ENCODE measurements at places on chromosomes 16 and 17.

- no peak for DNase-seq
Measured at GRCh38 chr16:87141402-87141801, 175.8 kb downstream of the C16orf95 start.

DNA sequence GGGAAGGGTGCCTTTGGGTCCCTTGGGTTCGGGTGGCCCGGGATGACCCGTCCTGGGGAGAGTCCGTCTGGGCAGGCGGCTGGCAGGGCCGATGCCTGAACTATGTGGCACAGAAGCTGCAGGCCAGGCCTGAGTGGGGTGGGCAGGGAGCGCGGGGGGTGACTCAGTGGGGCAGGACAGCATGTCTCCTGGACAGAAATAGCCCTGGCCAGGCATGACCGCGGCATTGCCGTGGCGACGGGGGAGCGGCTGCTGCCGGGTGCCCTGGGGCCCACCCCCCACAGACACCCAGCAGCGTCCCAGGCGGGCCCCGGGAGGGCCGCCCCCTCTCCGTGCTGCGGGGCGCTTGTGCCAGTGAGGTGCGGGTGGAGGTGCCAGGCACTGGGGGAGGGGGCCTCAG lies 1.8 kb upstream of the C1QTNF8 start:
- peak; percentile 35 for DNase-seq

DNA sequence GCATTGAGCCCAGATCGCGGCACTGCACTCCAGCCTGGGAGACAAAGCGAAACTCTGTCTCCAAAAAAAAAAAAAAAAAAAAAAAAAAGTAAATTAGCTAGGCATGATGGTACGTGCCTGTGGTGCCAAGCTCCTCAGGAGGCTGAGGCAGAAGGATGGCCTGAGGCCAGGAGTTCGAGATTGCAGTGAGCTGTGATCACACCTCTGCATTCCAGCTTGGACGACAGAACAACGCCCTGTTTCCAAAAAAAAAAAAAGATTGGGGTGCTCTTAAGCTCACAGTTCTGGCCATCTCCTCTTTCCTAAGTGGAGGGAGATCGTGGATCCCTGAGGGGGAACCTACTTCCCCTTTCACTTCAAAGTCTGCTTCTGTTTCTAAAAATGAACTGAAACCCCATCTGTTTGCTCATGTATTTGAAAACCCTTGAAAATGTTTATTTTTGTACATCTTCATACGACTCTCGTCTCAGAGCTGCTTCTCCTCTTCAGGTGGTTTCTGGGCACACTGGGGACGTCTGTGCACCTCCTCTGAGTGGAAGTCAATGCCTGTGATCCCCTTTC lies 138.8 kb downstream of the PRKCA start:
- no peak for DNase-seq

GRCh38 chr16:6977291-6977690 lies 355.4 kb upstream of the RBFOX1 start:
- no peak for DNase-seq

DNA sequence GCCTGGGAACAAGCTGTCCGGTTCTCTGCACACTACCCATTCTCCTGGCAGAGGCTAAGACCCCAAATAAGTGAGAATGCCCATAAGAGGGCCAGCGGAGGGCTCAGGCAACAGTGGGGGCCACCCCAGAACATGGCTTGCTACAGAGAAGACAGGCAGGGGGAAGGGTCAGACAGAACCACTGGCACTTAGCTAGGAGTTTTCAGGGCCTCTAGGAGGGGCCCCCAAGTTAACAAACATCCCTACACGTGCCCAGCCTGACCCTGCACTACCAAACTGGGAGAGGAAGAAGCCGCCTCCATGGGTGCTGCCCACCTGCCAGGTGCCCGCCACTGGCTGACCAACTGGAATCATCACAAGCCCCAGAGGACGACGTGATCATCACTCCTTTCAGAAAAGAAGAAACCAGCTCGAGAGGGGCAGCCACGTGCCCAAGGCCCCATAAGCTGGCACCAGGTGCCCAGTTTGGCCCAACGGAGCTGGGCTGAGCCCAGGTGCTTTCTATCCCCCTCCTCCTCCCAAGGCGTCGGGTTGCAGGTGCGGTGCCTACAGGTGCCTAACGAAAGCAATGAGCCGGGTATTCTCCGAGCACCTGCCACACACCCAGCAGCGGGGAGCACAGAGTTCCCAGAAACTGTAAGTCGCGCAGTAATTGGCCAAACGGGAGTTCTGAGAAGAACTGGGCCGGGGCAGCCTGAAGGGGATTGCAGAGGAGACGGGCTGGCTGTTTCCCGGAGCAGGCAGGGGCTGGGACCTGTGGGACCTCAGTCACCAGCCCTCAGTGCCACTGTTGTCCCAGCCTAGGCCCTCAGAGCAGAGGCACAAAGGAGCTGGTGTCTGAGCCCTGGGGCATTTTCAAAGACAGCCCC lies 13.2 kb downstream of the RPH3AL start:
- no peak for DNase-seq

DNA sequence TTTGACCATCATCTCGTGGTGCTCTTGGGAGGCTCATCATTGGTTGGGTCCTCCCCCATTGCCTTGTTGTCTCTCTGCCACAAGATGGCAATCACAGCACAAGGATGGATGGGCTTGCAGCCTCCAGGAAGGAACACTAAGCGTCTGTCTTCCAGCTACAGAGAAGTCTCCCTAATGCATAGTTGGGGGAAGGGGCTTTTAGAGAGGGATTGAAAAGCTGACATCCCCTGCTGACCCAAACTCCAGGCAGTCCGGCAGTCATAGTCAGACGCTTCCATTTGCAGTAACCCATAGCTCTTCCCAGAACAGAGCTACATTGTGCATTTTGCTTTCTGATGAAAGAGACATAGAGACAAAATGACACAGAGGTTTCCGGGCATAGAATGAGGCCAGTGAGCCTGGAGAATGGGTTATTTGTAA lies 111.4 kb downstream of the UTP18 start:
- peak; percentile 65 for DNase-seq

DNA sequence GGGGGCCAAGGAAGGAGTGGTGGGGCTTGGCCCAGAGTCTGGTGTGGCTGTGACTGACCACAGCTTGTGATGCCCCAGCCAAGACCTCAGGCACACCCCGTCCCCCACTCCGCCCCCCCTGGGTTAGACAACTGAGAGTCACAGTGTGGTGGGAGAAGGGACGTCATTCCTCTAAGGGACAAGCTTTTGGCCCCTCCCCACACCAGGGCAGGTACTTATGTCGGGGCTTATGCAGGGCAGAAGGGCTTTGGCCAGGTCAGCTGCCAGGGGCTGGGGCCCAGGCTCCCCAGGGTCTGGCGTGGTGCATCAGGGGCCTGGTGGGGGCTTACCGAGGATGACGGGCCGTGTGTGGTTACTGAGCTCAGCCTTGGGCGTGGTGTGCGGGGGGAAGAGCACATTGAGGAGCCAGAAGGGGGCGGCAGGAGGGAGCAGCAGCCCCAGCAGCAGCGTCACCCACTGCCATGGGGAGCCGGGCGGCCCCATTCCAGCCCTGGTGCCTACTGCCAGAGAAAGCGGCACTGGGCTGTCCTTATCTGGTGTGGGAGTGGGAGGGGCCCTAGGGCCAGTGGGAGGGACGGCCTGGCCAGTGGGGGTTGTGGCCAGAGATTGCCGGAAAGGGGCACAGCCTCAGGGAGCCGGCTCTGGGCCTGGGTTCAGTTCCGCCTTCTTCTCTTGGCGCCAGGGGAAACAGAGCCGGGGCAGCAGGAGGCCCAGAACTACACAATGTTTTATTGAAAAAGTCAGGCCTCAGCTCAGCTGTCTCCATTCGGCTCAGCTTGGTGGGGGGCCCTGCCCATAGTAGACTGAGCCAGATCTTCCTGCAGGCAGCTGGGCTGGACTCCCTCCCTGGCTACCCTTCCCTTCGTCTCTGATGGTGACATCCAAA lies at the start of gene LCAT:
Gene LCAT, minus strand, starts transcription at position 502 of the 886 bp plus-strand sequence. Its CDS starts 19 bp downstream, at position 483.
- DNase-seq: peak; percentile 49

DNA sequence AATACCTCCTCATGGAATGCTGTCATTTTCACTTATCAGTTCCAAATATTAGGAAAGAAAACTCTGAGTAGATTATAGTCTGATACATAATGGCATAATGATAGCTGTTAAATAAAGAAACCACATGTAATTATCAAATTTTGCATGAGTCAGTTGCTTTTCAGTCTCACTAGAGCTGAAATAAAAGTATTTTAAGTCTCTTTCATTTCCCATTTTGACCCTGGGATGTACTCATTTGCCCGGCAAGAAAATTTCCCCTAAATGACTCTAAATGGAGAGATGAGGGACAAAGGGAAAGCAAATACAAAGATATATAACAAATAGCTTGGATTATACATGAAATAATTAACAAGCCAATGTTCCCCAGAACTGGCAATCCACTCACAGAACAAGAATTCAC lies 47.9 kb upstream of the CPHXL start:
- DNase-seq: no peak

GRCh38 chr17:12866244-12866643 lies 76.9 kb downstream of the ARHGAP44 start:
- no peak for DNase-seq

DNA sequence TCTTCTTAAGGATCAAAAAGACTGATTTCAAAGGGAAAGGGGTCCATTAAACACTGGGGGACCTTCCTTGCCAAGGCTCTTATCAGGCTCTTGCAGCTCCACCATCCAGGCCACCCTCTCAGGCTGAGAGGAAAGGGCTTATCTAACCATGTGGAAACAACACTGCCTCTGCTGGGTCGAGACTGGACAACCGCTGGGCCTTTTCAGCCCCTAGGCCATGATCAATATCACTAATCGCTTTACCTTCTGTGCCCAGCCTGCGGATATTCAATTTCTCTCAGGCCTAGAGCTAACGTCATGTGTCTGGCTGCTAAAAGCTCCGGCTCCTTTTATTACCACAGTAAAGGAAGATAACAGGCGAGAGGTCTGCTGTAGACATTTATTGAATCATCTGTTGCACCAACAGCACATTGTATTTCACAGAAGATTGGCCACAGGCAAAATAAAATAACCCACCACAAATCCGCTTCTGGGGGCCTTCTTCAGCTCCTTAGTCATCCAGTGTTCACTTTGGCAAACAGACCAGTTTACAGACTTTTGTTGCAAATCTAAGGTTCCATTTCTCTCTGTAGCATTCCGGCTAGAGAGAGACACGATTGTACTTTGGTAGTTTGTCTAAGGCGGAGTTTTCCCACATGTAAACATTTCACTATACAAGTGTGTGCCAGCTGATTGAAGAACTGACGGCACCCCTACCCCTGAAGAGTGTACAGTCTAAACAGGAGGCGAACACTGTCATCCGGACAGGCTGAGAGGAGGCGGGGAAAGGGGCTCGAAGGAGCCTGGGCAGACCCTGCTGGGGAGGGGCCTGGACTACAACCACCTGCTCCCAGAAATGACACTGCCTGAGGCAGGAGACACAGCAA lies 13.9 kb downstream of the CYB561 start:
- DNase-seq: no peak

GRCh38 chr17:44614862-44615261 lies 41.4 kb upstream of the MEIOC start:
- no peak for DNase-seq

DNA sequence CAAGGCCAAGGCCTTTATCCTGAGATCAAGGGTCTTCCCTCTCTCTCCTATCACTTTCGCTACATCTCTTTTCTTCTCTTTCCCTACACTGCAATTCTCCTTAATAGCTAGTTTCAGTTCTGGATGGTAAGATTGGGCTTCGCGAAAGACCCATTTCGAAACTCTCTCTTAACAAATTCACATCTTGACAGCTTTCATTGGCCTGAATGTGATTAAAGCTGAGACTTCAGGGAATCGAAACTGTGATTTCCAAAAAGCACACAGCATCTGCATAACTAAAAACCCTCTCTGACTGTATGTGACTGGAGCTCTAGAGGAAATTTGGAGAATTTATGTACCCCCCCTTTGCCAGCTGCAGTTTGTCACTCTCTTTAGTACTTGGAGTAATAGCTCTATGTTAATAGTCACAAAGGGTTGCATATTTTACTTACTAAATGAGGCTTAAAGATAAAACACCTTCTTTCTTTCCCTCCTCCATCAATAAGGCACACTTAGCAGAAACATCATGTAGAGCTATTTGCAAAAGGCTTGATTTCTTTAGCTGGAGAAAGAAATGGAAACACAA lies 105.3 kb upstream of the FAM20A start:
- DNase-seq: no peak

DNA sequence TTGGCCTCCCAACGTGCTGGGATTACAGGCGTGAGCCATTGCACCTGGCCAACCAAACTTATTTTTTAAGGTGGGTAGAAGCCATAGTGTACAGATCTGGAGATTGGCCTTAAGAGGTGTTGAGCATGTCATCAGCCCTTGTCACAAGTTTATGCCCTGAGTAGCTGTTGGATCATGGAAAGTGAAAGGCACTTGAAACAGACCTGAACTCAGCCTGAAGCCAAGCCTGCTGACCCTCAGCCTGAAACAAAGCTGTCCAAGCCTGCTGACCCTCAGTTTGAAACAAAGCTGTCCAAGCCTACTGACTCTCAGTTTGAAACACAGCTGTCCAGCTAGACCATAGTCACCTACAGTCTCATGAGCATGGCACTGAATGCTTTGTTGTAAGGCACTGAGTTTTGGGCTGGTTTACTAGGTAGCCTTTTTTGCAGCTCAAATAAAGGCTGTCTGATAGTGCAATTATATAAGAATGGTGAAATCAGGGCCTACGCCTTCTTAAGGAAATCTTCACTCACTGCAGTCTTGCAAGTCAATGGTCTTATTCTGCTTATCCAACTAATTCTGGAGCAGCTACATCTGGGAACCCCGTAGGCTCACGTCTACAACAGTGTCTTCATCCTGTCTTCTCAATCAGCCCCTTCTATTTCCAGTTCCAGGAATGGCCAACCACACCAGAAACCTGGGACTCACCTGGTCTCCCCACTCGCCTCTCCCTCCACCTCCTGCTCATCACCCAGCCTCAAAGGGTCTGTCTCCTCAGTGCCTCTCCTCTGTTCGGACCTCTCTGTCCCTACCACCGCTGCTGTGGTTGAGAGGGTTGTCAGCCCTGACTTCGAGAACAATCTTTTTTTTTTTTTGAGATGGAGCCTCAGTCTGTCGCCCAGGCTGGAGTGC lies 2.9 kb upstream of the NPIPB15 start:
- no peak for DNase-seq

DNA sequence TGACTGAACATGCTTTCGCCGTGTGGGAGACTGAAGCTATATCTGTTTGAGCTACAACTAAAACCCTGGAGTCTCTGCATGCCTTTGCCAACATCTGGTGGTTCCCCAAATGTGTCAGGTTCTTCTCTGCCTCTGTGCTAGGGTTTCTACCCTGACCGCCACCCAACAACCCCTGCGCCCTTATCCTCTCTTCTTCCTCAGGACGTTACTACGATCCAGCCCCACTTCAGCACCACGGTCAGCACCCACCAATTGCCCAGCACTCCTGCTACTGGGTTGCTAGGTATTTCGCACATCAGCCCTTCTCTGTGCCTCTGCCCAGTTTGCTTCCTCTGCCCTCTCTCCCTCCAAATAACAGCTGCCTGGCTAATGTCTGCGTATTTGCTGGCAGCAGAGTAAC lies 106.3 kb upstream of the HSBP1 start:
- DNase-seq: peak; percentile 68

DNA sequence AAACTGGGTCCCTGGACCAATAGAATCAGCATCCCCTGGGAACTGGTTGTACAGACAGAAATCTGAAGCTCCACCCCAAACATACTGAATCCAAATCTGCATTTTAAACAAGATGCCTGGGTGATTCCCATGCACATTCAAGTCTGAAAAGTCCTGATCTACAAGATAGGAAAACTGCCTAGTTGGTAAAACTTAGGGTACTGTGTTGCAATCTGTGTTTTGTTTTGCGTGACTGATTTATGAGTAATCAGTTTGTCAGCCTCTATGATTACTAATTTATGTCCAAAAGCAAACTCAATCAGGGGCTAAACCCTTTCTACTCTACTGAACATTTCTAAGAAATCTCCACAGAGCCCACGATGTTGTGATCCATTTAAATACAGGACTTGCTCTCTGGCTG lies 103.8 kb downstream of the YPEL2 start:
- peak; percentile 31 for DNase-seq

- no peak for DNase-seq
Measured at GRCh38 chr16:1071561-1072225, 854 bp upstream of the SSTR5 start.
